Brain (organoid and tissue), 16 donors: ENCODE measurements at places on chromosomes 11 and 22.

DNA sequence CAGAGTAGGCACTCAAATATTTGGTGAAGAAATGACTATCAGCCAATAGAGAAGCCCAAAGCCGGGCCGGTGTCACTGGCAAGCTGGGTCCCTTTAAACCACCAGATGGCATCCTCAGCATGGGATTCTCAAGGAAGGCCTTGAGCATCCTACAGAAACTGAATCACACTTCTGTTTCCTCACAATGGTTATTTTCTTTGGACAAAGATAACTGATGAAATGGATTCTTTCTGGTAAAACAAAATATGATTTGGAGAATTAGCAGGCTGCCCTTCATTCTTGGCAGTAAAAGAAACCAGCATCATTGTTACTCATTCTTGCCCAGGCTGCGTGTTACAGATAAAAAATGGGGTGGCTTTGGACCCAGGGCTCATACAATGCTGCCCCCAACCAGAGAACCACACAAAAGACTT is 30.3 kb upstream of the ASPHD2 start:
- DNase-seq, result peak; percentile 86

GRCh38 chr22:19523240-19524169 is 705 bp downstream of the CLDN5 start:
- DNase-seq, result peak; percentile 34

GRCh38 chr11:20501252-20501651 is 98.2 kb upstream of the SLC6A5 start:
- DNase-seq, result no peak

GRCh38 chr11:18757811-18758210 is 31.8 kb upstream of the IGSF22 start:
- no peak for DNase-seq

DNA sequence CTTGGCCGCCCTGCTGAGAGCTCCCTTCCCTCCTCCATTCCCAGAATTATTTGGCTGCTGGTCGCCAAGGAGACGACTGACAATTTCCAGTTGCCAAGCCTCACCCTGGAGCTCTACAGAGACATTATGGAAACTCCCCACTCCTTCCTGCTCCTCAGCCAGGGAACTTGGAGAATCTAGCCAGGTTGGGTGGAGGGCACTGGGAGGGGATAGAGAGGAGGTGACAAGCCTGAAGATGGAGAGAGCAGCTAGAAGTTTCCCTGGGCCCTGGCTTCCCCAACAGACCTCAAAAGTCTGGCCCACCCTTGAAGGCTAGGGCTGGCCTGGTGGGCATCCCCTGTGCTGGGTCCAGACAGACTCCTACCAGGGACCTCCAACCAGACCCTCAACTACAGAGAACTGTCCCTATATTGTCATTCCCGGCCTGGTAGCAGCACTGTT is 6.7 kb upstream of the VSIG10L2 start:
- DNase-seq, result no peak

DNA sequence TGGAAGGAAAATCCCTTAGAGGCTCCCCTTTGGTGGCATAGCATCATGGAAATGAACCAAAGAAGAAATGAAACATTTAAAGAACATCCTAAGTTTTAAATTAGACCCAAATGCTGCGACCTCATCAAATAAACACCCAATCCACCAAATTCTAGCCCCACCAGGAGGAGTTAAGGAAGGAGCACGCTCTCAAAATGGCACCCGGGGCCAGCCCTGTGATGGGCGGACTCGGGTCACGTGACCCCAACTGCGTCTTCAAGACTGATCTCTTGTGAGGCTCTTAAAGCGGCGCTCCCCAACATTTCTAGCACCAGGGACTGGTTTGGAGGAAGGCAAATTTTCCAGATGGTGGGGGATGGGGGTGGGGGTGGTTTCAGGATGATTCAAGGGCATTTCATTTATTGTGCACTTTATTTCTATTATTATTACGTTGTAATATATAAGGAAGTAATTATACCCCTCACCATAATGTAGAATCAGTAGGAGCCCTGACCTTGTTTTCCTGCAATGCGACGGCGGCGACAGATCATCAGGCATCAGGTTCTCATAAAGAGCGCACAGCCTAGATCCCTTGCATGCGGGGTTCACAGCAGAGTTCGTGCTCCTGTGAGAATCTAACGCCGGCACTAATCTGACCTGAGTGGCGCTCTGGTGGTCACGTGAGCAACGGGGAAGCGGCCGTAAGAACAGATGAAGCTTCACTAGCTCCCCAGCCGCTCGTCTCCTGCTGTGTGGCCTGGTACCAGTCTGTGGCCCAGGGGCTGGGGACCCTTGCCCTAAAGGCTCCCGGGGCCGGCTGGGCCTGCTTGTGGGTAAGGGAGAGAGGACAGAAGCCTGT is 90.6 kb upstream of the SLC22A12 start:
- DNase-seq, result no peak
